Cortex of kidney (tissue), 1 donor: ENCODE measurements at places on chromosomes 4 and X.

- no peak for DNase-seq
These were observed 61.9 kb upstream of the ZCCHC13 start for GRCh38 chrX:74242050-74242449.

DNA sequence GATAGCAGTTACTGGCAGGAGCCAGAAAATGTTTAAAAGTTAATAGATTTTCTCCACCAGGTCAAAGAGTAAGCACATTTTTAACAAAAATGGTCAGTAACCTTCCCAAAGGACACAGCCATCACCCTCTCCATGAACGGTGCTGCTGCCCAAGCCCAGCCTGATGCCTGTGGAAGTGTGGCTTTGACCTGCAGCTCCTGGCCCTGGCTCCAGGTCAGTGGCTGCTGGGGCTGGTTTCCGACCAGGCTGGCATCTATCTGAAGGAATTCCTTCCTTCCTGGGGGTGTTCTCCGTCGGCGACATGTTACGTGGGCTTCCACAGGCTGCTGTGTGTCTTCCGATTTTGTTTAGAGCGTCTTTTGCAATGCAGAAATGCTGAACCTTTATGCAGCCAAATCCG, 61.7 kb downstream of the ACOX3 start:
- no peak for DNase-seq

- DNase-seq = no peak
These were observed 72.2 kb upstream of the GABRG1 start for GRCh38 chr4:46196086-46196485.

DNA sequence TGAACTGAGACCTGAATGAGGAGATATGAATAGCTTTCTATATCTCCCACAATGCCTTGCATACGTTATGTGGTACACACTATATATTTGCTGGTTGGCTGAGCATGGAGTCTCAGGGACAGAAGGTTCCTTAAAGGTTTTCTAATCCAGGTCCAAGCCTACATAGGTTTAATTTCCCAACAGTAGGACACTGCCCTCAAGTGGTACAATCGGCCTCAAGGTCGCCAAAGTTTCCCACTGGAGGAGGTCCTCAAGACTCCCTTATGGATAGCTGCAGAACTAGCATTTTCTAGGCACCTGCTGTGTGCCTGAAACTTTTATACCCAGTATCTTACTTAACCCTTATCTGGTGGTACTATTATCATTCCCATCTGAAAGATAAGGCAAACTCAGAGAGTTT, 21.0 kb upstream of the EFNB1 start:
- DNase-seq = no peak

DNA sequence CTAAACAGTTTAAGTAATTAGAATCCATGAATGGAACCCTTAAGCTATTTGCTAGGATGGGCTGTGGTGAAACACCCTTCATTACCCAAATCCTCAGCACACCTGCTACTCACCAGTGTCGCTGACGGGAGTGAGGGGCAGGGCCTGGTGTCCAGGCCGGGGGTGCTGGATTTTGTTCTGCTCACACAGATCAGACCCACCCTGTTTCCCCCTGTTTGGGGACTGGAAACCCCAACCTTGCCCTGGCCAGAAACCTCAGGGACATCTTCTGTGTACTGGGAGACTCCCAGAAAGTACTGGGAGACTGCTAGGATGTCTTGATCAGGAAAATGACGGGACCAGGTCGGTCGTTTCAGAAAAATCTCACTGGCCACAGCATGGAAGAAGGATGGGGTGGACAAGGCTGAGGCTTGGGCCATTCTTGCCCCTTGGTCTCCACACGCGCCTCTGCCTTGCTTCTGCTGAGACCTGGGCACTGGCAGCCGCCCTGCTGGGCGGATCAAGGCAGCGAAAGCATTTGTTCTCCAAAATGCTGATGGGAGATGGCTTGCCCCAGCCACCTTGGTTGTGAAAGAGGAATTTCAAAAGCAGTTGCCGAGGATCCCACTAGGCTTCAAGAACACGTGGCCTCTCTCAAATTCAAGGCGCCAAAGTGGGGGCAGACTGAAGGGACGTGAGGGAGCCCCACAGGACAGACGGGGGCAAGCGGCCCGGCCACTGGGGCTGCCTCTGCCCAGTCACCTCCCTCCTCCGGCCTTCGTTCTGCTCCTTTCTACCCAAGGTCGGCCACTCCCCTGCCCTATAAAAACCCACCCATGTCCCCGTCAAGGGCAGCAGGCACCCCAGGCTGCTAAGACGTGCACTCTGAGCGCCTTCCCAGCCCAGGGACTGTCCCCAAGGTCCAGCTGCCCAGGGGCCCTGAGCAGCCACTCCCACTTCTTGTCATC, 23.5 kb upstream of the PDE6B start:
- DNase-seq = no peak

- no peak for DNase-seq
These were observed 41.0 kb downstream of the FGFBP1 start for GRCh38 chr4:15897577-15897976.

DNA sequence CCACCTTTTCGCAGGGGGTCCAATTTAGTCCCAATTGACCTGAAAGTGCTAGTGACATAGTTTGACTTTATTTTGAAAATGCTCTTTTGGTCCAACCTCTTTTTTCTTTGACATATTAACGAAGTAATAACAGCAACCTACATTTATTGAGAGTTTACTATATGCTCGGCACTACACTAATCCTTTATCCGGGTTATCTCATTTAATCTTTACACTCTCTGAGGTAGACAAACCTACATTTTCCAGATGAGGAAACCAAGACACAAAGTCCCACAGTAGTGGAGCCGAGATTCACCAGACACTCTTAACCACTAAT, 307 bp upstream of the ATRX start:
- DNase-seq = no peak

DNA sequence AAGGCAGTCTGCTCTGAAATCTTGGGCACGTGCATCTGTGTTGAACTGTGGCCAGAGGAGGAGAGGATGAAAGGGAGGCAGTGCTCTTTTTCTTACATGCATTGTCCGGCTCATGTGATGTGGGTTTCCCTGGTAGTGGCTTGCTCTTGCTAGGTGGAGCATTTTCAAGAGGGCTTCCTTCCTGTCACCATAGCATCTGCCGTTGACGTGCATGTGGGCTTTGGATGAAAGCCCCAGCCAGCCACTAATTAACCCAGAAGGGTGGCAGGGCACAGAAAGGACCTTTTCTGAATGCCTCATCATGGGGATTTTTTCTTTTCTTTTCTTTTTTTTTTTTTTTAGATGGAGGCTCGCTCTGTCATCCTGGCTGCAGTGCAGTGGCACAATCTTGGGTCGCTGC, 121.3 kb downstream of the GPR143 start:
- DNase-seq = no peak

DNA sequence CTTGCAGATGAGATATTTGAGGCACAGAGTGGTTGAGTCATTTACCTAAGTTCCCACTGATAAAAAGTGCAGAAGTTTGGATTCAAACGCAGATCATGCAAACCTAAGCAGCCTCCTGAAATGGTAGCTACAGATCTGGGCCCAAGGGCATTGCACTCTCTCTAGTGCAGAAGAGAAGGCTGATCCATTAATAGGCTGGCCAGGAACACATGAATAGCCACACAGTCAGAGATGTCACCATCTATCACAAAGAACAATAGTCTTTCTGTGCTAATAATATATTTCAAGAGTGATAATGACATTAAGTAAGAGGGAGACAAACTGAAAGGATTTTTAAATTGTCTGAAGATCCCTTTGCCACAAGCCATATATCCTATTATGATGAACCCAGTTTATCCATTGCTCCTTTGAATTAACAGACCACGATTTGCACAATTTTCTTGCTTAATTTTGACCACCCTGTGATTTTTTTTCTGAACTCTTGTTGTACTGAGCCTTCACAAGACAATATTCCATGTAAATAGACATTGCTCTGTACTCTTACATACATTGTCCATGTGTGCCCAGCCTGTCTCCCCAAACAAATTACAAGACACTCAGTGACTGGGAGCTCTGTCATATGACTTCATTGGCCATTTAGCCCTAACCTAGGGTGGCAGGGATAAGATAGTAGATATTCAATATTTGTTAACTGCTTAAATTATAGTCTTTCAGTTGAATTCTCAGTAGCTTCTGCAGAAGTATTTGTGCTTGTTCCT, 112.4 kb upstream of the RBPJ start:
- no peak for DNase-seq

GRCh38 chrX:117568238-117568637, 548.4 kb downstream of the KLHL13 start:
- DNase-seq = no peak

- no peak for DNase-seq
These were observed 100.8 kb downstream of the ARSJ start for GRCh38 chr4:113878668-113879067.

DNA sequence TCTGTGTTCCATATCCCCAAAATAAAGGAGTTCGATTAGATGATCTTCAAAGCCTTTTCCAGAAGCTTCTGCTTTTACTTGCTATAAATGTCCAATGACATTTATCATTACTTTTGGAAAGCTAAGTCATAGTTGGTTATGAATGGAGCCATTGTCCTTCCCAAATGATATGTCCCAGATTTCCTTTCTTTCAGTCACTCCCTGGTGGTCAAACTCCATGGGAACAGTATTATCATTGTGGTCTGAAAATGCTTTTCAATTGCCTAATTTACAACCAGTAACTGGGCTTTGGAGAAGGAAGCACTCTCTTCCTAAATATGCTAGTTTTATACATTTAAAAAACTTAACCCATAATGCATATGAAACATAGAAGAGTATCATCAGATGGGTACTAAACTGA, 571.5 kb upstream of the AMOT start:
- DNase-seq = no peak

GRCh38 chr4:26717332-26717731, 133.4 kb downstream of the TBC1D19 start:
- no peak for DNase-seq

- DNase-seq = no peak
These were observed 6.5 kb upstream of the SERTM2 start for GRCh38 chrX:111504941-111505340.

- no peak for DNase-seq
These were observed 1533.9 kb upstream of the PABPC4L start for GRCh38 chr4:135735512-135735911.

GRCh38 chr4:186651624-186652023, 72.0 kb downstream of the FAT1 start:
- DNase-seq = no peak

DNA sequence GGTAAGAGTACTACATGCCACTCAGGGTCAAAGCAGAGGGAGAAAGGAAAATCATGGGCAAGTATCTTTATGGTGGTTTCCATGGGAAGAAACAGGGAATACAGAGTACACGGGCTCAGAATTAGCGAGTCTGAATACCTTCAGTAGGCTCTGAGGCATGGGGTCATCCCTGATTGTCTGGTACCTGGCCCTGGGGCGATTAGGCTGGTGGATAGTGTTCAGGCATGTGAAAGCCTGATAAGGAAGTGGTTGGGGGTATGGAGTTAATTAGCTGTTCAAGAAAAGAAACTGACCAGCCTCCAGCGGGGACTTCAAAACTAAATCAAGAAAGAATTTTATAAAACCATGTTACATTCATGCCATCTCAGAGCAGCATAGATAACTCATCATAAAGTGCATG, 518.8 kb downstream of the RAB28 start:
- DNase-seq = no peak

GRCh38 chr4:17450269-17450804, 61.6 kb downstream of the QDPR start:
- no peak for DNase-seq

DNA sequence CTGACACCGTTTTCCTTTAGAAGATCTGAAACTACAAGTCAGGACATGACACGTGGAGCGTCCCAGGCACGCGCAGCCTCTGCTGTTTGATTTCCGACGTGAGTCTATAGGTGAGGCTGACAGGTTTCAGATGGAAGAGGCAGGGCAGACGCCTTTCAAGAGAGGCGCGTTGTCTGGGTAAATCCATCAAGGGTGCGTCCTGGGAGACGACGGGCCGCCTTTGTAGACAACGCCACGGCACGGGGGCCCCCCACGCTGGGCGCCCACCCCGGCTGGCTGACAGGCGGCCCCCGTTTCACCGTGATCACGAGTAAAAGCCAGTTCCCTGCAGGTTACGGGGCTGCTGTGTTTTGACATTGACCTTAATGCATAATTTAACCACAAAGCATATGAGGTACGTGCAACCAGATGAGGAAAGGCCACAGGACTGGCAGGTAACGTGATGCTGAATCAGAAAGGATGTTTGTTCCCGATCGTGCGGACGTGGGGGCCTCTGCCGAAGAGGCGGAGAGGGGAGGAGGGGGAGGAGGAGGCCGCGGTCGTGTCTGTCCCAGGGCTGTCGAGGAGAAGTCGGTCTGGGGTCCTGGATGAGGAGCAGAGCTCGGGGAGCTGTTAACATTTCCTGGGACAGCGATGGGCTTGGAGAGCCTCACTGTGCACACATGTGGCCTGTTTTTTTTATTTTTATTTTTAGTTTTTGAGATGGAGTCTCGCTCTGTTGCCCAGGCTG, 51.1 kb upstream of the PPP2R3B start:
- DNase-seq = no peak

DNA sequence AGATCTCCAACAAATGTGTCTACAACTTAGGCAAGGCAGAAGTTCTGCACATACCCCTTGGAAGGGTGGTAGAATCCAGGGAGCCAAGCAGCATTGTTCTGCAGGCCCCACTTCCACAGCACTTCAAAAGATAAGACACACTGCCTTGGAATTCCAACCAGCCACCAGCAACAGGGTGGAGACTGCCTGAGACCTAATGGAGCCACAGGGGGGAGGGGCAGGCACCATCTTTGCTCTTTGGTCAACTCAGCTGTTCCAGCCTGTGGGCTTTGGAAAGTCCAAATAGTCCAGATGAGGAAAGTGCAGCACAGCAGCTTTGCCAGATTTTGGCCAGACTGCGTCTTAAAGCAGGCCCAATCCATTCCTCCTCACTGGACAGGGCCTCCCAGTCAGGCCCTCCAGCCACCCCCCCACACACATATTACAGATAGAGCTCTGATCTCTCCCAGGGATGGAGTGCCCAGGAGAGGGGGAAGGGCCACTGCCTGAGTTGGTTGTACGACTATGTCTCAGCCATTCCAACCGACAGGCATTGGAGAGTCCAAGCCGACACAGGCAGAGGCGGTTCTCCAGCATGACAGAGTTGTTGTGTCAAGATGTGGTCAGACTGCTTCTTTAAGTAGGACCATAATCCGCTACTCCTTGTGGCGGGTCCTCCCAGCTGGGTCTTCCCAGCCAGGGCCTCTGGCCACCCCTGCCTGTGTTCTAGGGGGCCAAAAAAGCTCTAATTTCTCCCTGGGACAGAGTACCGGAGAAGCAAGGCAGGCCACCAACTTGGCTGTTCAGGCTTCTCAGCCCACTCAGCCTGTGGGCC, 42.5 kb upstream of the ANTXR2 start:
- no peak for DNase-seq

DNA sequence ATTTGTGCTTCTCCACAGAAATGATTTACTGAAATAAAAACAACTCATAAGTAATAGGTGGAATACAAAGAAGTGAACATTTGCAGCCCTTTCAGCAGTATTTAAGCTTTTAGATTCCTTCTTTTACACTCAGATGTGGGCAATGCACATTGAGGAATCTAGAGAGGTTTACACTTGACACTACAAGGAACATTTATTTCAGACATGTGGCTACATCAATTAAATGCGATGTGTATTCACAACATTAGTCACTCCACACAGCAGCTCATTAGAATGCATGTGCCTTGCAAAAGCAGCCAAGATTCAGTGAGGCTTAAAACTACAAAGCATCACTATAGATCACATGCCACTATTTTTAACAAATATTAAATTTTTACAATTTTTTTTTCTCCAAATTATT, 480.7 kb downstream of the INPP4B start:
- no peak for DNase-seq
